ENCODE measurements at places on chromosomes 7 and 10. TPM values are rescaled to one million over a fixed set of nuclear protein-coding genes. Genes with fewer than 3 reads are reported as not detected.

DNA sequence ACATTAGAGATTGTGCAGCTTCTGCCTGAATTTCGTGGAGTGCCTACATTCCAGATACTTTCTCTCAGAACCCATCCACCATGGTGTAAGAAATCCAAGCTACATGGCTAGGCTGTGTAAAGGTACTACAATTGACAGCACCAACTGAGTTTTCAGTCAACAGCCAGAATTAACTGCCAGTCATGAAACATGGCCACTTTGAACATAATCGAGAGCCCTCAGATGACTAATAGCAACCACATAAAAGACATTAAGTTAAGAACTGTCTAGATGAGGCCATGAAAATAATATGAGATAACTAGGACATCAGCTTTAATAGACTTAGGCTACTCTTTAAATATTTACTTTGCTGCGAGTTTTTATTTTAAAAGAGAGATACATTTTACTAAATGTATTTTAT lies 1106.8 kb upstream of the LRRTM3 start:
- no peaks in the 10 kb centered on the region for H3K36me3 ChIP-seq
- no peak overlapping the region for H3K27ac ChIP-seq
- no peaks in the 10 kb centered on the region for H3K27me3 ChIP-seq
- H3K4me1 ChIP-seq, result no peaks in the 10 kb centered on the region
- no peak overlapping the region for H3K4me3 ChIP-seq

DNA sequence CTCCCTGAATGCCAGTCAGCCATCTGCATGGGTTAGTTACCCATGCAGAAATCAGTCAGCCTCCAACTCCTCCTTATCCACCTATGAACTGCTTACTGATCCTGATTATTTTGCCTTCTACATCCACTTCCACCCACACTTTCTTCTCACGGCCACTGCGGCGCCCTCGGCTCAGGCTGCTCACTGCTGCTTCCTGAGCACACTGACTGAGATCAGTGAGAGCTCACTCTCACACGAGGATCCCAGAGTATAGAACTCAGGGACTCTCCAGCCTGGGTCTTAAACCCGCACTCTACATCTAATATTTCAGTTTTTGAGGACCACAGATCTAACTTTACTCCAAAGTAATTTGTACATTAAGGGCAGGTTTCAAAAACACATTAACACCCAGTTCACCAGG lies 64.4 kb downstream of the GRB10 start:
- no peaks in the 10 kb centered on the region for H3K27me3 ChIP-seq
- H3K36me3 ChIP-seq, result no peaks in the 10 kb centered on the region
- H3K4me3 ChIP-seq, result no peak overlapping the region
- H3K27ac ChIP-seq, result no peak overlapping the region
- DNase-seq, result no peak

- H3K4me3 ChIP-seq, result peak overlapping the region; percentile 66
- peaks cover 12% of the 10 kb centered on the region for H3K4me1 ChIP-seq
- DNase-seq, result peak; percentile 72
- H3K27ac ChIP-seq, result peak overlapping the region; percentile 77
Measured at GRCh38 chr10:24952707-24953645, 570 bp upstream of the PRTFDC1 start.

Gene XRCC2
- total RNA-seq, result 0.46 TPM

Gene RBP3
- not detected for total RNA-seq

- no peak overlapping the region for H3K27ac ChIP-seq
- DNase-seq, result no peak
- no peaks in the 10 kb centered on the region for H3K4me1 ChIP-seq
- H3K27me3 ChIP-seq, result peaks cover 5% of the 10 kb centered on the region
Measured at GRCh38 chr7:101576998-101577397, 52.1 kb downstream of the MYL10 start.

Gene EBF3
- total RNA-seq, result 0.20 TPM

DNA sequence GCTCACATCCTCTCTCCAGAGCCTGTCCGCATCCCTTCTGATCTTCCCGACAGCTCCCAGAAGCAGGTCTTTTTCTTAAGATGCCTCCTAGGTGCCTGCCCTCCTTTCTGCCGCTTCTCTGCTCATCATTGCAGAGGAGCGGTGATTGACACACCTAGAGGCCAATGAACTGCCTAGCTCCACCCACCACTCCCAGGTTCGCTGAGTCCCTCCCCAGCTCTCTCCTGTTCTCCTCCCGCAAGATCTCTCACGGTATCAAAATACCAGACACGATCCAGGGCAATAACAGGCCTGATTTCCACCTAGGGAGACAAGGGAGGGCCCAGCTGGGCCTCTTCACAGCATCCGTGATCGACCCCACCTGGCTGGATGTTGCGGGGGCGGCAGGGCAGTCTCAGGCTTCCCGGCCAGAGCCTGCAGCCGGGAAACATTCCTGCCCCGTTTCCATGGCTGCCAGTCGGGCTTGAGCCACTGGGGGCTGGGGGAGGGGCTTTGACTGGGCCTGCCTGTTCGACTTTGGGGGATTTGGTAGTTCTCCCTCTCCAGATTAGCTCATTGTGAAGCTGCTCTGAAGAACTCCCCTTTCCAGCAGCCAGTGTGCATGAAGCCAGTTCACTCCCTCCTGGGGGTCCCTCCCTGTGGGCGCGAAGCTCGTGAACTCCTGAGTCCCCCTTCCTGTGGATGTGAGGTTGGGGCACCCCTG lies 373.5 kb downstream of the RPS24 start:
- no peaks in the 10 kb centered on the region for H3K36me3 ChIP-seq
- H3K4me1 ChIP-seq, result peaks cover 19% of the 10 kb centered on the region
- no peaks in the 10 kb centered on the region for H3K27me3 ChIP-seq
- DNase-seq, result peak; percentile 90

Gene PANK1
- 8.0 TPM for total RNA-seq

DNA sequence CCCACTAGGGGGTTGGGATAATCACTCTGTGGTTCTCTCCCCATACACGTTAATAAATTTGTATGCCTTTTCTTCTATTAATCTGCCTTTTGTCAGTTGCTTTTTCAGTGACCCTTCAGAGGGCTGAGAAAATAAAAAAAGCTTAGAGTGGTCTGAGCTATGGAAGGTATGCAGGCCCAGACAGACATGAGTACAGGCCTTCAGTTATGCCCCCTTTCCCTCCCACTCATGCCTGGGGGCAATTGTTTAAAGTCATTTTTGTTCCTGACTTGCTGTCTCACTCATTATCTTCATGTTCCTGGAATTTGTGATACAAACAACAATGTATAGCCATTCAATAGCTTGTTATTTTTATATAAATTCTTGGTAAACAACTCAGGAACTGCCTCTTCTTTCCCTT lies 170.8 kb downstream of the AKR1D1 start:
- no peak for DNase-seq
- H3K4me3 ChIP-seq, result no peak overlapping the region
- H3K4me1 ChIP-seq, result no peaks in the 10 kb centered on the region
- H3K27ac ChIP-seq, result no peak overlapping the region
- no peaks in the 10 kb centered on the region for H3K36me3 ChIP-seq

Gene EPHB4
- total RNA-seq, result 117 TPM

Gene TMEM229A
- not detected for total RNA-seq

DNA sequence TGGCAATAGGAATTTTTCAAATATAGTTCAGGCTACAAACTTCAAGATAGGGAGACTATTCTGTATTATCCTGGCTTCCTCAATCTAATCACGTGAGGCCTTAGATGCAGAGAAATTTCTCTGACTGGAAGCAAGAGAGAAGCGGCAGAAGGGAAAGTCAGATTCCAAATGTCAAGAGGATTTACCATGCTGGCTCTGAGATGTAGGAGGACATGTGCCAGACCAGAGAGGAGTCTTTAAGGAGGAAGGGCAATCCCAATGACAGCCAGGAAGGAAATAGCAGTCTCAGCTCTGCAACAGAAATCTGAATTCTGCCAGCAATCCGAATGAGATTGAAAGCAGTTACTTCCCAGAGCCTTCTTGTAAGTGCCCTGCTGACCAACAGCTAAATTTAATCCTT lies 57.4 kb downstream of the NUTM2E start:
- no peaks in the 10 kb centered on the region for H3K27me3 ChIP-seq
- DNase-seq, result no peak
- H3K4me1 ChIP-seq, result no peaks in the 10 kb centered on the region

GRCh38 chr7:155746188-155746587 lies 66.1 kb downstream of the SHH start:
- H3K4me1 ChIP-seq, result peaks cover 25% of the 10 kb centered on the region
- no peak for DNase-seq
- no peak overlapping the region for H3K4me3 ChIP-seq
- H3K27ac ChIP-seq, result no peak overlapping the region
- no peaks in the 10 kb centered on the region for H3K27me3 ChIP-seq

GRCh38 chr10:84589526-84590205 lies 261.3 kb downstream of the CCSER2 start:
- H3K4me1 ChIP-seq, result no peaks in the 10 kb centered on the region
- H3K4me3 ChIP-seq, result no peak overlapping the region
- H3K27me3 ChIP-seq, result no peaks in the 10 kb centered on the region
- no peaks in the 10 kb centered on the region for H3K36me3 ChIP-seq

- H3K4me1 ChIP-seq, result no peaks in the 10 kb centered on the region
- no peaks in the 10 kb centered on the region for H3K36me3 ChIP-seq
- DNase-seq, result no peak
- no peaks in the 10 kb centered on the region for H3K27me3 ChIP-seq
- H3K27ac ChIP-seq, result no peak overlapping the region
Measured at GRCh38 chr7:3916146-3916545, 615.1 kb downstream of the SDK1 start.

- no peak overlapping the region for H3K4me3 ChIP-seq
- DNase-seq, result no peak
- no peaks in the 10 kb centered on the region for H3K36me3 ChIP-seq
- H3K27ac ChIP-seq, result no peak overlapping the region
Measured at GRCh38 chr10:43264965-43265798, 1.7 kb downstream of the RASGEF1A start.

GRCh38 chr7:135386776-135387175 lies 123.1 kb downstream of the CNOT4 start:
- DNase-seq, result no peak
- no peak overlapping the region for H3K4me3 ChIP-seq
- no peaks in the 10 kb centered on the region for H3K27me3 ChIP-seq
- H3K36me3 ChIP-seq, result peaks cover 17% of the 10 kb centered on the region

Gene TRPV5
- total RNA-seq, result not detected

- no peak overlapping the region for H3K27ac ChIP-seq
- no peaks in the 10 kb centered on the region for H3K4me1 ChIP-seq
- no peak overlapping the region for H3K4me3 ChIP-seq
- H3K36me3 ChIP-seq, result no peaks in the 10 kb centered on the region
- DNase-seq, result no peak
Measured at GRCh38 chr7:31271641-31272405, 68.7 kb downstream of the NEUROD6 start.

Measured in upper lobe of right lung (tissue), 1 donor.